ENCODE measurements at places on chromosomes 13 and 19.

- peaks cover 4% of the 10 kb centered on the region for H3K4me1 ChIP-seq
- H3K4me3 ChIP-seq, result no peak overlapping the region
- no peak overlapping the region for H3K27ac ChIP-seq
- H3K36me3 ChIP-seq, result no peaks in the 10 kb centered on the region
- DNase-seq, result no peak
Measured at GRCh38 chr19:6057651-6058517, 52.4 kb downstream of the RFX2 start.

DNA sequence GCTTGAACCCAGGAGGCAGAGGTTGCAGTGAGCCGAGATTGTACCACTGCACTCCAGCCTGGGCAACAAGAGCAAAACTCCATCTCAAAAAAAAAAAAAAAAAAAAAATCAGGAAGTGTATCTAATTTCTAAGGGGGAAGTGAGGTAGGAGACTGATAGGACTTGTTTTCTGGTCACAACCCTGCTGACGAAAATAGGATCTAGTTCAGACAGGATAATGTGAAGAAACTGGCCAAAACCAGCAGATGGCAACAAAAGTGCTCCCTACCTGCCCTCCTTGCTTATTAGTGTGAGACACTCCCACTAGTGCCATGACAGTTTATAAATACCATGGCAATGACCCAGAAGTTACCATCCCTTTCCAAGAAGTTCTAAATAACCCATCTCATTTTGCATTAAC, 36.0 kb upstream of the KPNA3 start:
- no peak overlapping the region for H3K4me3 ChIP-seq
- H3K4me1 ChIP-seq, result no peaks in the 10 kb centered on the region
- no peaks in the 10 kb centered on the region for H3K27me3 ChIP-seq
- H3K36me3 ChIP-seq, result no peaks in the 10 kb centered on the region

DNA sequence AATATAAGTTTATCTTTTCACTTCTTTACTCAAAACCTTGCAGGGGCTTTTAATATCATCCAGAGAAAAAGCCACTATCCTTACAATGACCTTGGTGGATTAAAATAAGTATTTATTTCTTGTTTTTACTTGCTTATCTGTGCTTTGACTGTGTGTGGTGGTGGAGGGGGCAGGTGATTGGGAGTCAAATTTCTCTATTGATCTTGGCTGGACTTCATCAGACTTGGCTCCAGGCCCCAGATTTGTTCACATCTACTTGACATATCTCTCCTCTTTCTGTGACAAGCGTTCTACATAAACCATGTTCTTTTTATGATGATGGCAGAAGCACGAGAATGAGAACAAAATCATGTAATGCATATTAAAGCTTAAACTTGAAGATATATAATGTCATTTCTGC, 670.8 kb downstream of the PCDH17 start:
- no peak for DNase-seq
- H3K27me3 ChIP-seq, result no peaks in the 10 kb centered on the region
- H3K36me3 ChIP-seq, result no peaks in the 10 kb centered on the region
- no peak overlapping the region for H3K27ac ChIP-seq

- peaks cover 10% of the 10 kb centered on the region for H3K27me3 ChIP-seq
- no peaks in the 10 kb centered on the region for H3K36me3 ChIP-seq
- DNase-seq, result peak; percentile 56
- H3K4me1 ChIP-seq, result no peaks in the 10 kb centered on the region
- peak within 1 kb of the TSS; percentile 42 for H3K4me3 ChIP-seq
Measured at GRCh38 chr19:46428239-46429135, at the start of gene PNMA8C. Gene PNMA8C (minus strand): TSS chr19:46428936. CDS start chr19:46428359, 577 bp downstream.

DNA sequence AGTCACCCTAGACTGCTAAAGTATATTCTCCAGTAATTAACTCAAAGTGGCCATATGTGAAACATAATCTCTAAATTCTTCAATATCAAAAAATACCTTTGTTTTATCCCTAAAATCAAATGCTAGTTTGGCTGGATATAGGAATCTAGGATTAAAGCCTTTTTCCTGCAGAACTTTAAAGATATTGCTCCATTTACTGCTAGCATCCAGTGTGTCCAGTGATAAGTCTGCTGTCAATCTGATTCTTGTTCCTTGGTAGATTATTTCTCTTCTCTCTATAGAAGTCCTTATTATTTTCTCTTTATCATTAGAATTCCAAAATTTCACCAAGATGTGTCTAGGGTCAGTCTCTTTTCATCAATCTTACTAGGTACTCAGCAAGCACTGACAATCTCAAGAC, 384.6 kb downstream of the FGF14 start:
- H3K4me3 ChIP-seq, result no peak overlapping the region
- no peaks in the 10 kb centered on the region for H3K27me3 ChIP-seq
- H3K27ac ChIP-seq, result no peak overlapping the region
- no peaks in the 10 kb centered on the region for H3K36me3 ChIP-seq

DNA sequence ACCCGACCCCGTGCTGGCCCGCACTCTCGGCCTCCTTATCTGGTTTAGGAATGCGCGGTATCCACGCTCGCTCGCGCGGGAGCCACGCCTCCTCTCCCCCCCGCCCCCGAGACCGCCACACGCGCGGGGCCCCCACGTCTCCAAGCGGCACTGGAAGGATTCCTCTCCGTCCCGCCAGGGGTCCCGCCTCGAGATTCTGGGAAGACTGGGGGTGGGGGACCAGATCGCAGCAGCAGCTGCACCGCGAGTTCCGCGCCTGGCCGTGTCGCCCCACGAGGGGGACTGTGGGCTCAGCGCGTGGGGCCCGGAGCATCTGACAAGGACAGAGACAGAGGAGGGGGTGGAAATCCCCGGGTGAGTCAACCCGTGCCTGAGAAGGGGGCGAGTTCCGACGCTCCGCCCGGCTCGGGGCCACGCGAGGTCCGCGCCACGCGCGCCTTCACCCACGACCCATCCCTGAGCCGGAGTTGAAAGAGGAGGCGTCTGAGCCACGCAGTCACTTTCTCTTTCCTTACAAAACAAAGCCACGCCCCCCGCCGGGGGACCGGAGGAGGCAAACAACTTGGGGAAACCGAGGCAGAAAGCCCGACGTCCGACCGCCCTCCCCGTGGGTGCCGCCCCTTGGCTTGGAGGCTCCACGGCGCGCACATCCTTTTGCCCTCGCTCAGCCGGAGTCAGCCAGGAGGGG, 814 bp downstream of the S1PR2 start:
- H3K4me1 ChIP-seq, result peaks cover 12% of the 10 kb centered on the region
- H3K27me3 ChIP-seq, result no peaks in the 10 kb centered on the region
- H3K4me3 ChIP-seq, result peak overlapping the region; percentile 81
- H3K27ac ChIP-seq, result peak overlapping the region; percentile 94

DNA sequence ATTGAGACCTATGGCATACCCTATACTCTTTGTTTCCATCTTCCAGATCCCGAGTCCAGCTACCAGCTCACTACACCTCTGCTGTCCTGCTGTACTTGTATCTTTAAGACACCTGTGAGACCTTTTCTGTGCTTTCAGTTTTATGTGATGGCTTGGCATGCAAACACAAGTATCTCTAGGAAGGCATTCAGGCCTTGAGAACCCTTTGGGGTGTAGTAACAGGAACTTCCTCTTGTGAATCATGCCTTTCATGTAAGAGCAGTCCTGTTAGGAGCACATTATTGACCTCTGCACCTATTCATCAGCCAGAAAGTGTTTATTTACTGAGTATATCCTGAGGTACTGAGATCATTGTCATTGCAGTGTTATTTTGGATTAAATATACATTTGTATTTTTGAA, 87.0 kb upstream of the HTR2A start:
- no peak for DNase-seq
- no peaks in the 10 kb centered on the region for H3K27me3 ChIP-seq

GRCh38 chr13:75789451-75790197, 153.5 kb downstream of the LMO7 start:
- H3K27me3 ChIP-seq, result no peaks in the 10 kb centered on the region
- DNase-seq, result no peak
- no peaks in the 10 kb centered on the region for H3K4me1 ChIP-seq
- H3K36me3 ChIP-seq, result no peaks in the 10 kb centered on the region
- no peak overlapping the region for H3K4me3 ChIP-seq

- H3K4me3 ChIP-seq, result no peak overlapping the region
- no peak overlapping the region for H3K27ac ChIP-seq
- H3K27me3 ChIP-seq, result no peaks in the 10 kb centered on the region
- no peaks in the 10 kb centered on the region for H3K4me1 ChIP-seq
- no peaks in the 10 kb centered on the region for H3K36me3 ChIP-seq
Measured at GRCh38 chr13:47798906-47799305, 202.2 kb downstream of the SUCLA2 start.

DNA sequence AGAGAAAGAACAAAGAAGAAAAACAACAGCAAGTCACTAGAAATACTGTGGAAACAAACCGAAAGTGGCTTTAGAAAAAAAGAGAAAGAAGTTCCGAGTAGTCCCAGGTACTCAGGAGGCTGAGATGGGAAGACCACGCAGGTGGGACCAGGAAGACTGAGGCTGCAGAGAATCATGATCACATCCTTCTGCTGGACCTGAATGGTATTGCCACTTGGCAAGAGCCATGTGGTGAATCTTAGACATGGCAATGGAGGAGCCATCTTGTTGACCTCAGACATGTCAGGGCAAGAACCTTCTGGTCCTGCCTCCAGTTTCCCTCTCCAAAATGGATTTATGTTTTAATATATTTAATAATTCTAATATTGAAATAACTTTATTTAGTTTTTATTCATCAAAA, 37.4 kb upstream of the ZNF724 start:
- H3K4me3 ChIP-seq, result no peak overlapping the region
- H3K27ac ChIP-seq, result no peak overlapping the region
- no peaks in the 10 kb centered on the region for H3K27me3 ChIP-seq

DNA sequence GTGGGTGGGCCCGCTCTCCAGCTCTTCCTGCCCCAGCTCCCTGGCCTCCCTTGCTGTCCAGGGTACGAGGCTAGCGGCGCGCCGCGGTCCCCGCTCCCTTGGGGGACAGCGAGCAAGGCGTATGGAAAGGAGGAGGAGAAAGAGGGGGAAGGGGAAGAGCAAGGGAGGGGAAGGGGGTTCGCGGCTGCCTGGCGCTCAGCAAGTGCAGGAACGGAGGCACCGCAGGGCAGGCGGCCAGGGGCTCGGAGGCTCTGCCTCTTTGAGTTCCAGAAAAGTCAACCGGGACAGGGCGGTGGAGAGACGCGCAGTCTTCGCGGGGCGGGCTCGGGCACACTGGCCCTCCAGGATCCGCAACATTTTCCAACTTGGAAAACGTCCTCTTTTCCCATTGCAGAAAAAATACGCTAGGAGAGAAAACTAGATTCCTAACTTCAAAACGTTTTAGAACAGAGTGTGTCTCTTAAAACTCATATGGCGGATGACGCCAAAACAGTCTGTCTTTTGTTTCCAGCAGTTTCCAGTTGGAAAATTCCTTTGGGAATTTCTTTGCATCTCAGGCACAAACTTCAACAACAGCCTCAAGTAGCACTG, 23.1 kb upstream of the TNFRSF19 start:
- no peaks in the 10 kb centered on the region for H3K36me3 ChIP-seq
- DNase-seq, result no peak
- no peaks in the 10 kb centered on the region for H3K4me1 ChIP-seq
- no peak overlapping the region for H3K27ac ChIP-seq

DNA sequence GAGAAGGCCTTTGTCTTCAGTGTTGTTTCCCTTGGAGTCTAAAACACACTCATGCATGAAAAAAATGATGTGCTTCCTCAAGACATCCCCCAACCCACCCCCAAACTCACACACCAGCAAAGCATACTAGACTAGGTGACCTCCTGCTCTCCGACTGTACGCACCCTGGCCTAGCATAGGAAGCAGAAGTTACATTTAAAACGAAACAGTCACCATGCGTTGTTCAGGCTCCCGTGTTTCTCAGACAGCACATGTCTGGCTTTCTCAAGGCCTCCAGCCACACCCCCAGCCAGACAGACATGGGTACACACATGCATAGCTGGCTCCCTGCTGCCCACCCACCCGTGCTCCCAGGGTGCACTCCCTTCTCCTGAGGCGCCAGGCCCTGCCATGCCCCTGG, 28.7 kb upstream of the C1QTNF9 start:
- no peak for DNase-seq
- H3K36me3 ChIP-seq, result no peaks in the 10 kb centered on the region
- no peak overlapping the region for H3K27ac ChIP-seq
- H3K27me3 ChIP-seq, result no peaks in the 10 kb centered on the region

DNA sequence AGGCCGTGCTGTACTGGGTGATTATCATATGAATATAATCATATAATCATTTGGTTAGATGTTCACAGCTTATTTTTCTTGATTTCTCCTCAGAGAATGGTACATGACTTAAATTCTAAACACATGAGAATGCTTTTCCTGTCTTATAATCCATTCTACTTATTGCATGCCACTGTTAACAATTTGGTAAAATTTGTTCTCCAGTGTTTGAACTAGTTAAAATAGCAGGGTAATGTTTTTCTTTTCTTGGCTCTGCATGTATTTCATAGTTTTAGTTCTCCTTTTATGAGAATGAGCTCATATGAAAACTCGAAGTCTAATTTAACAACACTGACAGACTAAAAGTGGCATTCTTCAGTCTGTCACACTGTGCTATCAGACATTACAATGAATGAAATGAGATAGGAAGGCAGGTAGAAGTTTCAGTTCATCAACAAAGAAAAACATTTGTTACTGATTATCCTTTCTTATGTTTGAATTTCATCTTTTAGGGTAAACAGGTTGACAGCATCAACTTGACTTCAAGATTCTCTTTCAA, 10.2 kb downstream of the SPRYD7 start:
- no peak overlapping the region for H3K4me3 ChIP-seq
- DNase-seq, result no peak
- H3K4me1 ChIP-seq, result no peaks in the 10 kb centered on the region
- no peaks in the 10 kb centered on the region for H3K36me3 ChIP-seq

DNA sequence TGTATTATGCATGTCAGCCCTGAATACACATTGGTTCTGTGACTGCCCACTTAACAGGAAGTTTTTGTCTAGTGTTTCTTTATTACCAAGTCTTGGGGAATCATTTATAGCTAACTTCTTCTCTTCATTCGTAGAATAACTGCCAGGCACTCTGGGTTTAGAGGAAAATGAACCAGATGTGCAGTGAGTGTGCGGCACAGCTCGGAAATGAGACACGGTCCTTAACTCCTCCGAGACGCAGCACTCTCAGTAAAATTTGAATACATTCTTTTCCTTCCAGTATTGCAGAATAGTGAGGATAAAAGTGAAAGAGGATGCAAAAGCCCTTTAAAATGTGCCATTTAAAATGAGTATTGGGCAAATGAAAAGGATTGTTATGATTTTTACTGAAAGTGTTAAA, 29.2 kb downstream of the ATP8A2 start:
- no peak overlapping the region for H3K27ac ChIP-seq
- H3K36me3 ChIP-seq, result no peaks in the 10 kb centered on the region
- no peak overlapping the region for H3K4me3 ChIP-seq
- no peak for DNase-seq
- no peaks in the 10 kb centered on the region for H3K4me1 ChIP-seq

DNA sequence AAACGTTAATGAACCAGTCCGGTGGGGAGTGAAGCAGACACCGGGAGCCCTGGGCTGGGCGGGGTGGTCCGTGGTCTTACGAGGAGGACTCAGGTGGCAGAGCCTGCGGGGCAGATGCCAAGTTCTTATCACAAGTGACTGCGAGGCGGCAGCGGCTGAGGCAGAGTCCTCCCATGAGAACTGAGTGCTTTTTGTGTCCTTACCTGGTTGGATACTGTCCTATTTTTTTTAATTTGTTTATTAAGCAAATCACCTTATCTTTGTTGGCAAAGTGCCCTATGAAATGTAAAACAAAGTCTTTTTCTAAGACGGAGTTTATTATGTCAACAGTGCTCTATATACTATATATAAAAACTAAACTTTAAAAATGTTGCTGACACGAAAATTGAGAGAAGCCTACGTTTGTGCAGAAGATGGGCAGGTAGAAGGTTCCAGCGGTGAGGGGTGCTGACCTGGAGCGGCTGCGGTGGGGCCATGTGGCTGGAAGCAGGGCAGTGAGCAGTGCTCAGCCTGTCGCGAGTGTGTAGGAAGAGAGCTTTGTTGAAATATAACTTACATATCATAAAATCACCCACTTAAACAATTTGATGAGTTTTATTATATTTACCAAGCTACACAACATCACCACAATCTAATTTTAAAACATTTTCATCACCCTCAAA, 82.2 kb downstream of the ATP11A start:
- no peaks in the 10 kb centered on the region for H3K27me3 ChIP-seq
- DNase-seq, result no peak
- H3K27ac ChIP-seq, result no peak overlapping the region
- peaks cover 24% of the 10 kb centered on the region for H3K4me1 ChIP-seq

All from naive thymus-derived CD4-positive, alpha-beta T cell (primary cell).